ENCODE measurements at places on chromosomes 5 and 9.

- DNase-seq, result no peak
These were observed 120.2 kb downstream of the SEMA6A start for GRCh38 chr5:116454417-116454927.

DNA sequence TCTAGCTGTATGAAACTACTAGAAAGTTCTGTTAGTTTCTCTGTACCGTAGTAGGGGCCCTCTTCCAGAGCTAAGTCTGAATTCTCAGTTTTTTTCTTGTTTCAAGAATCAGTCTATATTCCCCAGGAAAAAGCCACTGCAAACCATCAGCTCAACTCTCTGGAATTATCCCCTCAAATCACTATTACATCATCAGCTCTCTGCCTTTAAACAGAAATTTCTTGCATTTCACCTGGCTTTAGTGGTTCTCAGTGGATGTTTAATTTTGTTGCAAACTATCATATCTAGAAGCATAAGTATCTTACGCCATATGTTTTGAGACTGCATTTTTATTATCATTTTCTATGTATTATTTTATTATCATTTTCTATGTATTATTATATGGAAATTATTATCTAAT lies 55.2 kb upstream of the PPP2CA start:
- no peak for DNase-seq

DNA sequence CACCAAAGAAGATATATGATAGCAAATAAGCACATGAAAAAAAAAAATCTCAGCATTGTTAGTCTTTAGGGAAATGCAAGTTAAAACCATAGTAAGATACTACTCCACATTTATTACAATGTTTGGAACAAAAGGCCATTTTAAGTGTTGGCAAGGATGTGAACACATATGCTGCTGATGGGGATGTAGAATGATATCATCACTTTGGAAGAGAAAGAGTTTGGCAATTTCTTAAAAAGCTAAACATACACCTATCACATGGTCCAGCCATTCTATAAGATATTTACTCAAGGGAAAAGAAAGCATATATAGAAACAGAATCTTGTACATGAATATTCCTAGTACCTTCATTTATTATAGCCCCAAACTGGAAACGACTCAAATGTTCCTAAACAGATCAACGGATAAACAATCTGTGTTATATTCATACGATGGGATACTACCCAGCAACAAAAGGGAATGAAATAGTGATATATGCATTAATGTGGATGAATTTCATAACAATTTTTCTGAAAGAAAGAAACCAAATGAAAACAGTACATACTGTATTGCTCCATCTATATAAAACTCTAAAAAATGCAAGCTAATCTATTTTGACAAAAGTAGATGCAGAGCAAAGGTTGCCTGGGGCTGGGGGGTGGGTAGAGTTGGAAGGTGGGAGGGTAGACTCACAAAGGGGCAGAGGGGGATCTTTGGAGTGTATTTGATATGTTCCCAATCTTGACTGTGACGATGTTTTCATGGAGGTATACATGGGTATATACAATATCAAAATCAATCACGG lies 45.7 kb upstream of the SMAD5 start:
- DNase-seq, result no peak

DNA sequence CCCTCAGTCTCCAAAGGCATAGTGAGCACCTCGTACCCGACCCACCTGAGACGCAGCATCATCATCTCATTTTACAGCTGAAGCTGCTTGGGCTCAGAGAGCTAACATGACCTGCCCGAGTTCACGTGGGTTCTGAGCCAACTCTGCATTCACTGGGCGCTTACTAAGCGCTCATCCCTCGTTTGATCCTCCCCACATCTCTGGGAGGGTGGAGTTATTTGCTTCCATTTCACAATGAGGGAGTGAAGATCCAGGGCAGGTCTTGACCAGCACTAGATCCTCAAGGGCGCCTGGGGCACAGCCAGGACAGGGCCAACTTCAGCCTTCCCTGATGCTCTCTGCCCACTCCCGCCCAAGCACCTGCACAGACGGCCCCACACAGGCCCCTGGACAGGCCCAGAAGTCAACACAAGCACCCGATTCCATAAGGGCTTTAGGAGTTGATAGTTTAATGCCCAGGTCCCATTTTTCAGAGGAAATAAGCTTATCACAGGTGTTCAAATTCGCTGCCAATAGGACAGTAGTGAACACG lies 80.8 kb downstream of the HRH2 start:
- DNase-seq, result no peak

GRCh38 chr9:72477930-72478518 lies 43.4 kb upstream of the TMC1 start:
- DNase-seq, result no peak

- no peak for DNase-seq
These were observed 5.6 kb downstream of the IRX1 start for GRCh38 chr5:3601061-3601710.

DNA sequence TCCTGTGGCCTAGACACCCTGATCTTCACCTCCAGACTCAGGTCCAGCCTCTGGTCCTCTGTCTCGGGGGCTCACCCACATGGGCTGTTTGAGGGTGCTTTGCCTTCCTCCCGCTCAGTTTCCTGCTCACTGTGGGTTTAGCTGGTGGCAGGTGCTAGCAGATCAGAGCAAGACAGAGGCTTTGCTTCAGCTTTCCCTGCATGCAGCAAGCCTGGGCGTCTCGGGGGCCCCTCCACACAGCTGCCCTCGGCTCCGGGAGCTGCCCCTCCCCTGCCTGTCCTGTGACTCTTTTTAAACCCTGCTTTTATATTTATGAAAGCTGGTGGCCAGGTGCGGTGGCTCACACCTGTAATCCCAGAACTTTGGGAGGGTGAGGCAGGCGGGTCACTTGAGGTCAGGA lies 14.6 kb downstream of the MRPL36 start:
- no peak for DNase-seq

All from stimulated activated CD8-positive, alpha-beta memory T cell treated with anti-CD3 and anti-CD28 coated beads, Interleukin-12 subunit alpha, Interleukin-12 subunit beta, amount 100 ng/mL, for 1 hour (primary cell).